RKO (cell line): ENCODE measurements at places on chromosomes 4 and X.

DNA sequence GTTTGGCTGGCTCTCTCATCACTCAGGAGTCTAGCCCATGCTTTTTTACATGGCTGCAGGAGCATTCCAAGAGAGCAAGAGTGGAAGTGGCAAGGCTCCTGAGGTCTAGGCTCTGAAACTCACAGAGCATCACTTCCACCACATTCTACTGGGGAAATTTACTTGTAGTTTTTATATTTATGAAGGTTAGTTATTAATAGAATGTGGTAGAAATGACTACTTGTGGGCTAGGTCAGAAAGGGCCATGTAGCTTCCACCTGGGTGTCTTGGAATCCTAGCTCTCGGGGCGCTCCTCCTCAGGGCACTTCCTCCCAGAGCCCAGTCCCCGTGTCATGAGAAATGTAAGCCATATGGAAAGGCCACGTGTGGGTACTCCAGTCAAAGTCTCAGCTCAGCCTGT is 127.0 kb upstream of the CASK start:
- no peak for DNase-seq

DNA sequence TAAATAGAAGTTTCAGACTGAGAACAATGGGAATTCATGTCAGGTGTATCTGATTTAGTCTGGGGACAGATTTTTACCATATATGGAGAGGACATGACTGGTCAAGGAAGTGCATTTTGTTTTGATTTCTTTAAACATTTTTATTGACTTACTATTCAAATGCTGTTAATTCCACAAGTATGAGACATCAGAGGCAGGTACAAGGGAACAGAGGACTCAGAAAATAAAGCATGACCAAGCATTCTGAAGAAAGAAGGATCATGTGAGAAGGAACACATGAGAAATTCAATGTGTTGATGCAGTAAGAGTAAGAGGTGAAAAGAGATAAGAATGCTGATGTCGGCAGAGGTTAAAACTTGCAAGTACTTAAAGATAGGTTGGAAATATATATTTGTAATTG is 1452.6 kb downstream of the PCDH7 start:
- peak; percentile 23 for DNase-seq

GRCh38 chrX:43718546-43718945 is 62.4 kb downstream of the MAOA start:
- no peak for DNase-seq

GRCh38 chr4:80221161-80221560 is 23.9 kb downstream of the PRDM8 start:
- DNase-seq, result peak; percentile 82

- DNase-seq, result no peak
These were observed 79.8 kb upstream of the LANCL3 start for GRCh38 chrX:37491686-37492085.

DNA sequence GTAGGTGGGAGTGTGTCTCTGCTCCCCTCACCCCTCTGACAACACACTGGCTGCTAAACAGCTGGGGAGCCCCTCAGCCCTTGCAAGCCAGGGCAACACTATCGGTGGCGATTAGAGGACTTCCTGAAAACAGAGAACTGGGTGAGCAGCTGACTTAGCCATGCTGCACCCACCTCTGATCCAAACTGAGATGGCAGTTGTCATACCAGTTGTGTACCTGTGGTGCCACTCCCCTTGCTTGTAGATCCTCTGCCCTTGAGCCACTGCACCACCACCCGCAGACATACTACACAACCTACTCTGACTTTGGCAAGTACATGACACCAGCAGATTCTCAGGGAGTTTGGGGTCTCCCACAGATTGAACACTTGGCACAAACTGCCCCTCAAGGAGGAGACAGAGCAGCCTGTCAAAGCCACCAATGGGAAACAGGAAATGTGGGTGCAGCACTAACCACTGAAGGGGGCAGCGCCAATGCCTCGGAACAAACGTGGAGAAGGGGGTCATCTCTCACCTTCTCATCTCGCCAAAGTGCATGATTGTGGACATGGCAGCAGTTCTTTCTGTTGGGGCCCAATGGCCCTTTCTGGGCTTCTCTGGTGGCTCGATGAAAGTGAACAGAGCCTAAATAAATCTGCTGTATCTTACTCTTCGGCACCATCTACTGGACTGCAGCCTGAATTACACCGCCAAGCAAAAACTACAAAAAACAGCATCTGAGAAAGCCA is 119.8 kb downstream of the NEK1 start:
- peak; percentile 54 for DNase-seq

- DNase-seq, result no peak
These were observed 299.2 kb downstream of the IDS start for GRCh38 chrX:149205937-149206336.

DNA sequence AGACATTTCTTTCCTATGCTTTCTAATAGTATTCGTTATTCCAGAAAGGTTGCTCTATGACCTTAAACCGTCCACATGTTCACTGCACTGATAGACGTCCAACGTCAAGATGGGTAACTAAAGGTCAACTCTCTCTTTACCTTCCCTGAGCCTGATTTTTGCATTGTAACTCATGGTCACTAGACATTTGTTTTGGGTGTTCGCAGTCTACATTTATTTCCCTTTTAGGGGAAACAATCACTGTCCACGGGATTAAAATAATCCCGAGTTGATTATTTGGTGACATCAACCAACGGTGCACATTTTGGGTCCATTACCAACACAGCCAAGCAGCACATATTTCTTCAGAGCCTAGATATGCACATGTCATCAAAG is 540 bp upstream of the HADH start:
- DNase-seq, result peak; percentile 8

- DNase-seq, result no peak
These were observed 288.1 kb downstream of the EVC2 start for GRCh38 chr4:5420266-5420665.

- DNase-seq, result no peak
These were observed 7.6 kb downstream of the TIGD4 start for GRCh38 chr4:152771741-152772533.

DNA sequence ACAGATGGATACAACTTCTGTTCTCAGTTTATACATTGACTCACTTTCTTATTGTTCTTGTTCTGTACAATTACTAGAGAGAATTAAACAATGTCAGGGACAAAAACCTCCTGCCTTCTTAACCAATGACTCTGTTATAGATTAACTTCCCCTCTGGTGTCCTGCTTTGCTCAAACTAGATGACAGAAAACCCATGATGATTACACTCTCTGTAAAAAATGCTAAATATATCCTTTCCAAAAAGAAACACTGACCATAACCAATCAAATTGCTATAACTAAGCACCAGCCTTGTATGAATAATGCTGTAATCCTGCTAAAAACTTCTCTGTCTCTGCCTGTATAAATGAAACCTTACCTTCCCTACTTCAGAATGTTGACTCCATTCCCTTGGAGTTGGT is 29.8 kb upstream of the IL13RA2 start:
- no peak for DNase-seq

GRCh38 chr4:83036991-83037665 is 2.1 kb downstream of the COPS4 start:
- DNase-seq, result no peak

- no peak for DNase-seq
These were observed 377 bp downstream of the CHRNA9 start for GRCh38 chr4:40335525-40335894.

DNA sequence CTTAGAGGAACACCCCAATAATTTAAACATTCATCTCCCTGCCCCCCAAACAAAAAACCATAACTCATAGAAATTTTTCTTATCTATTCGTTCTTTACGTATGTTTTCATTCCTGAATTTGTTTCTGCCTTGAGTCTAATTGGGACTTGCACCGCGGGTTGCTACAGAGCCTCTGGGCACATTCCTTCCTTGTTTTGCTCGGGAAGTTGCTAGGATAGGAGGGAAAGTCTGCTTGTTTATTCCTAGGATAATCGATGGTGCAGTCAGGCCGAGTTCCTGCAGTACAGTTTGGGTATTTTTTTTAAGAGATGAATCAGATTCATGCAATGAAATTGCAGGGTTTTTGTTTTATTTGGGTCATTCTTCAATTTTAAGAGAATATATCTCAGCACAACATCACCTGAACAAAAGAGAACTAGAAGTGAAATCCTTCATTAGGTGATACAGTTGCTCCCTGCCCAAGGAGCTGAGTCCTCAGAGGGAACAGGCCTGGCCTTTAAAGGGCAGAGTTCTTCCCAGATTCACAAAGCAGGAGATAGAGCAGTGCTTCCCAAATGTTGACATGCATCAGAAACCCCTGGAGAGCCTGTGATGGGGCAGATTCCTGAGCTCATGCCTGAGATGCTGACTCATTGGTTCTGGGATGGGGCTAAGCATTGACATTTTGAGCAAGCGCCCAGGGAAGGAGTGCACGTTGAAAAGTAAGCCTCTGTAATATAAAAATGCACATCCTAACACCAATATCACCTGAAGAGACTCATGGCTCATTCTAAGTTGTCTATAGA is 114.9 kb upstream of the FAM9B start:
- no peak for DNase-seq

- no peak for DNase-seq
These were observed 228.5 kb upstream of the CASK start for GRCh38 chrX:42151808-42152207.

DNA sequence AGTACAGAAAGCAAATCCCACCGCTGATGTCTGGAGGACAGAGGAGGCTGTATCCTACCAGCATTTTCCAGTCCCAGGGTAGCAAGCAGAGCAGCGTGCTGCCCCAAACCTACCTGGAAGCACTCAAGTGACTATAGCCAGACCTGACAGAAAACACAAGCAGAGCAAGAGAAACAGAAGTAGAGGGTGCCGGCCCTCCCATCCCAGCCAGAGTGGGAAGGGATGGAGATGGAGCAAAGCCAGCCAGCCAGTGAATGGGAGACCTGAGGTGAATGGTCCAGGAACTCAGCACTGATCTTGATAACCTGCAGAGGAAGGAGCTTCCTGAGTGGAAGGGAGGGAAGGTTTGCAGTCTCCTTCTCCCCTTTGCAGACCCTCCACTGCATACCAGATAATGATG is 185.2 kb downstream of the MAML3 start:
- DNase-seq, result no peak

GRCh38 chr4:184102488-184102887 is 115.2 kb downstream of the ENPP6 start:
- DNase-seq, result no peak

- DNase-seq, result peak; percentile 28
These were observed 35.4 kb upstream of the PGRMC2 start for GRCh38 chr4:128322986-128323385.

- no peak for DNase-seq
These were observed 173.9 kb upstream of the PPARGC1A start for GRCh38 chr4:24063731-24064130.

GRCh38 chrX:50691820-50692219 is 122.2 kb downstream of the SHROOM4 start:
- DNase-seq, result peak; percentile 58

DNA sequence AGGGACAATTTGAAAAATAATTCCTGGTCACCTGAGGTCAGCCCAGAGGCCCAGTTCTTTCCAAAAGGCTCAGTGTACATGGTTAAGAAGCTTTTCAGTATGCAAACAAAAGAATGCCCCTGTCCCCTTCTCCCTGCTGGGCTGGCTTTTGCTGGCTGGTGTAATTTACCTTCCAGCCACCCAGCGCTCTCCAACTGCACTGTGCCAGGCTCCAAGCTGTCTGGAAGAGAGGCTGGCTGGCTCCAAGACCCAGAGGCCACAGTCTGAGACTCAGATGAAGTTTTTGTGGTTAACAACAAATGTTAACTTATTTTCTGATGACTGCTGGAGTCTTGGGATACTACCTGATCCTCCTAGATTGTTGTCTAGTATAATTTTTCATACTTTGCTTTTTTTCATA is 11.9 kb upstream of the KIT start:
- no peak for DNase-seq

DNA sequence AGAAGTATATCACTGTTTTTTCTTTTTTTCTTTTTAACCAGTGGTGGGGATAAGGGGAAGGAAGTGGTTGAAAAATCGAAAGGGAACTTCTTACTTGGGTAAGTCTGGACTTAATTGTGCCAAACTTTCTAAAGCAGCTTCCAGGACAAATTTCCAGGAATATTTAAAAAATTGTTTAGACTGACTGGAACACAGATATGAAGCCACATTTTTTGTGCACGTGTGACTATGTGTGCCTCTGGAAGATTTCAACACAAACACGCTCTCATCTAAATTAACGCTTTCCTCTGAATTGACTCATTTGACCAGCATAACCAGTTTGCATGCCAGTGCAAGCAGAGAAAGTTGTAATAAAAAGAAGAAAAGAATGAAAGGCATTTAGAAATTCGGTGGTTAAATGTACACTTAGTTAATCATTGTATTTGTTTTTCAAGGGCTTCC is 18.8 kb upstream of the YTHDC1 start:
- no peak for DNase-seq

- no peak for DNase-seq
These were observed 26.0 kb downstream of the TKTL1 start for GRCh38 chrX:154321594-154321993.

- no peak for DNase-seq
These were observed 33.7 kb downstream of the ASB9 start for GRCh38 chrX:15236146-15236545.

- DNase-seq, result no peak
These were observed at the start of gene TMEM150C for GRCh38 chr4:82561786-82562563. Gene TMEM150C, minus strand, starts transcription at chr4:82561988. Its CDS starts 57,331 bp downstream, at chr4:82504657.

- peak; percentile 40 for DNase-seq
These were observed 3.7 kb upstream of the MAEA start for GRCh38 chr4:1285790-1286553.

- no peak for DNase-seq
These were observed 106.1 kb downstream of the PDGFC start for GRCh38 chr4:156865451-156865850.

DNA sequence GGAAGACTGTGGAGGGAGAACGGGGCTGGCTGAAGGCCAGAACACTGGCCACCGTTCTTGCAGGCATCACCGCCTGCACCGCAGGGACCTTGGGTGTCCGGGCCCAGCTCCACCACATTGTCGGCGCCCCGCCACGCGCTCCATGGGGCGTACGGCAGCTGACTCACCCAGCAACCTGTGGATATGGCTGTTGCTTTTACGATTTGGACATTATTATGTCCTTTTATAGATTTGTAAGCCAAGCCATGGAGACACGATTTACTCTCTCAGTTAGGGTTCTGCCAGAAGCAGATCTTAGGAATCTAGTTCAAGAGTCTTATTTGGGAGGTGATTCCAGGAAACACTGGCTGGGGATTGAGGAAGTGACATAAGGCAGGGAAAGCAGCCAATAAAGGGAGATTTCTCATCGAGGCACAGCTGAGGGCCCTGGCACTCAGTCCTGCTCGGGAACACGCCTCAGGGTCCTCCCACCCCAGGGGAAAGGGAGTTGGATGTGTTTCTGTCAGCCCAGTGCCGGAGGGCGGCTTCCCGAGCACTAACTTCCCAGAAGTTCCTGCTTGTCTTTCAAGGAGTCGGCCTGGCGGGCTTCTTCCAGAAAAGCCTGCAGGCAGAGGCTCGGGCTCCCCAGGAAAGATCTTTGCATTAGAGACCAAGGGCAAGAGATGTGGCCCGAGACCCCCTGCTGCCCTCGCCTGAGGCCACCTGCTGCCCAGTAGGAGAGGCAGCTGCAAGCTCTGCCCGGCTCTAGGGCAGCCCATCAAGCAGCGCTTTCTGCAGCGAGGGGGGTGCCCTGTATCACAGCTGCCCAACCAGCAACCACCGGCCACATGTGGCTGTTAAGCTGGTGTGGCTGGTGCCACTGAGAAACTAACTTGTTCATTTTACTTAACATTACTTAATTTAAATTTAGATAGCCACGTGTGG is 52.9 kb downstream of the CRMP1 start:
- DNase-seq, result no peak
